T-helper 17 cell (primary cell): ENCODE measurements at places on chromosomes 11 and 22. TPM values are rescaled to one million over a fixed set of nuclear protein-coding genes. Genes with fewer than 3 reads are reported as not detected.

The TLCD5 gene
- 0.10 TPM for total RNA-seq

The ZNF280B gene
- total RNA-seq: 1.8 TPM

The GTF2H1 gene
- 22.0 TPM for total RNA-seq

The PLEKHA7 gene
- total RNA-seq: 5.3 TPM

DNA sequence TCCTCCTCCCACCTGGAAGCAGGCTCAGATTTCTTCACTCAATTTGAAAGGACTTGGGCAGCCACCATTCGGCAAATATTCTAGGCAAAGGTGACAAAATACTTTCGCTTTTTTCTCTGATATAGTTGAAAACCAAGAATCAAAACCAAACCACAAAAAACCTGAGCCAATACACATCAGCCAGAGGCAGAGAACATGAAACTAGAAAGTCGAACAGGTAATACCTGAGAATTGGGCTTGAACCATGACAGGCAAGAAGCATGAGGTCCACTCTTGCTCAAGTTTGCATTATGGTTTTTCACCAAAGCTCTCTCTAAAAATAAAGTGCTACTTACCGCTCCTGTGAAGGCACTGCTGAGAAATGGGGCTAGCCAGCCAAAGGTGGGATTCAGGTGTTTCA lies 26.2 kb upstream of the LDLRAD3 start:
- no peak overlapping the region for H3K27ac ChIP-seq
- no peak for DNase-seq
- no peak overlapping the region for H3K4me3 ChIP-seq
- no peaks in the 10 kb centered on the region for H3K36me3 ChIP-seq

GRCh38 chr11:92890846-92891245 lies 78.6 kb upstream of the MTNR1B start:
- H3K4me3 ChIP-seq: no peak overlapping the region
- H3K27me3 ChIP-seq: peaks cover 5% of the 10 kb centered on the region
- no peaks in the 10 kb centered on the region for H3K36me3 ChIP-seq

- no peaks in the 10 kb centered on the region for H3K36me3 ChIP-seq
- no peaks in the 10 kb centered on the region for H3K27me3 ChIP-seq
- H3K4me3 ChIP-seq: no peak overlapping the region
Measured at GRCh38 chr11:93518081-93518480, 25.1 kb downstream of the SMCO4 start.

GRCh38 chr11:134911514-134912180 lies 499.6 kb upstream of the B3GAT1 start:
- no peak overlapping the region for H3K27ac ChIP-seq
- no peak for DNase-seq
- peaks cover 2% of the 10 kb centered on the region for H3K4me1 ChIP-seq
- no peaks in the 10 kb centered on the region for H3K36me3 ChIP-seq

GRCh38 chr22:38820020-38820419 lies 23.8 kb downstream of the NPTXR start:
- H3K4me3 ChIP-seq: no peak overlapping the region
- H3K36me3 ChIP-seq: peaks cover 2% of the 10 kb centered on the region
- H3K4me1 ChIP-seq: peaks cover 7% of the 10 kb centered on the region
- H3K27ac ChIP-seq: no peak overlapping the region

DNA sequence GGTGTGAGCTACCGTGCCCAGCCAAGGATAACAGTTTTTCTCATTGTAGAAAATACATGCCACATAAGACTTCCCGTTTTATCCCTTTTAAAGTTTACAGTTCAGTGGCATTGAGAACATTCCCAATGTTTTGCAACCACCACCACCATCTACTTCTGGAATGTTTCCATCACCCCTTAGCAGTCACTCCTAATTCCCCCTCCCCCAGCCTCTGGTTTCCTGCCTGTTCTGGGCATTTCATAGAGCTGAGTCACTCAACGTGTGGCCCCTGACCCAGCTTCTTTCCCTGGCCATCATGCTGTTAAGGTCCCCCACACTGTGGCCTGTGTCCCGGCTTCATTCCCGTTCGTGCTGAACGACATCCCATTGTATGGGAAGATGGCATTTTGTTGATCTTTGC lies 30.7 kb downstream of the FGF4 start:
- no peak for DNase-seq
- peaks cover 3% of the 10 kb centered on the region for H3K4me1 ChIP-seq
- H3K4me3 ChIP-seq: no peak overlapping the region
- H3K27me3 ChIP-seq: peaks cover 42% of the 10 kb centered on the region
- H3K27ac ChIP-seq: no peak overlapping the region

GRCh38 chr11:10107497-10107896 lies 186.5 kb downstream of the SBF2 start:
- peaks cover 2% of the 10 kb centered on the region for H3K4me1 ChIP-seq
- no peak overlapping the region for H3K27ac ChIP-seq
- no peaks in the 10 kb centered on the region for H3K36me3 ChIP-seq
- no peak for DNase-seq
- H3K27me3 ChIP-seq: no peaks in the 10 kb centered on the region

GRCh38 chr11:86070142-86071056 lies 1.5 kb upstream of the PICALM start:
- H3K36me3 ChIP-seq: peaks cover 8% of the 10 kb centered on the region
- no peaks in the 10 kb centered on the region for H3K27me3 ChIP-seq
- H3K27ac ChIP-seq: peak overlapping the region; percentile 99
- DNase-seq: no peak
- H3K4me1 ChIP-seq: peaks cover 21% of the 10 kb centered on the region

- peak overlapping the region; percentile 89 for H3K4me3 ChIP-seq
- H3K27ac ChIP-seq: no peak overlapping the region
- peaks cover 19% of the 10 kb centered on the region for H3K36me3 ChIP-seq
- H3K27me3 ChIP-seq: peaks cover 49% of the 10 kb centered on the region
- DNase-seq: no peak
- H3K4me1 ChIP-seq: peaks cover 18% of the 10 kb centered on the region
Measured at GRCh38 chr11:61588728-61589191, 7.9 kb upstream of the SYT7 start.

DNA sequence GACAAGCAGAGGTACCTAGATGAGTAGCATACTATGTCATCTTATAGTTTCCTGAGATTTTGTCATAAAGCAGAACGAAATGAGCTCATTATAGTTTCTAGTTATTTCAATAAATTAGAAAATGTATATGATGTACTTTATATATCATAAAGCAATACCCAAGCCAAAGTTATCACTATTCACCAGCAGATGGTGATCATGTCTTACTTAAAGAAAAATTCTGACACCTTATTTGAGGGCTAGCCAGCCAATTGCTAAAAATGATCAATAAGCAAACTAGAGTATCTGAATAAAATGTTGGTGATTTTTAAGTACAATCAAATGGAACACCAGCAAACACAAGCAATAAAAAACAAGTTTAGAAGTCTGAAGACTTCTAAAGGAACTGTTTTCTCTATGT lies 44.1 kb downstream of the RSF1 start:
- DNase-seq: no peak
- no peaks in the 10 kb centered on the region for H3K27me3 ChIP-seq
- H3K27ac ChIP-seq: no peak overlapping the region
- H3K4me3 ChIP-seq: no peak overlapping the region
- H3K36me3 ChIP-seq: no peaks in the 10 kb centered on the region

DNA sequence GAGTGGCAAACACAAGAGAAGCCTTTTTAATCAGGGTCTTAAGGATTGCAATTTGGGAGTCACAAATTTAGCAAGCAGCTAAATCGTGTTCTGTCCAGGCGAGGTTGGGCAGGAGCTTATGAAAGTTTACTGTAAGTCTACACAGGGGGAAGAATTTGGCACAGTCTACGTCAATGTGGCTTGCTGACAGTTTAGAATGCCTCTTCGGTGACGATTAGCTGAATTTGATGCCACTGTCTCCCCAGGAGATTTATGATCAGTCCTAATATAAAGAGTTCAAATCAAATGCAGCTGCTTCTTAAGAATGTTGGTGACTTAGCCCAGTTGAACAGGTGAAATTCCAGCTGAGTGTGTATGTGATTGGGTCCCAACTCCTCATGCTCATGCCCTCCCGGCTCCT lies 114.1 kb upstream of the CLPB start:
- H3K36me3 ChIP-seq: peaks cover 5% of the 10 kb centered on the region
- no peak overlapping the region for H3K4me3 ChIP-seq
- peaks cover 40% of the 10 kb centered on the region for H3K27me3 ChIP-seq

DNA sequence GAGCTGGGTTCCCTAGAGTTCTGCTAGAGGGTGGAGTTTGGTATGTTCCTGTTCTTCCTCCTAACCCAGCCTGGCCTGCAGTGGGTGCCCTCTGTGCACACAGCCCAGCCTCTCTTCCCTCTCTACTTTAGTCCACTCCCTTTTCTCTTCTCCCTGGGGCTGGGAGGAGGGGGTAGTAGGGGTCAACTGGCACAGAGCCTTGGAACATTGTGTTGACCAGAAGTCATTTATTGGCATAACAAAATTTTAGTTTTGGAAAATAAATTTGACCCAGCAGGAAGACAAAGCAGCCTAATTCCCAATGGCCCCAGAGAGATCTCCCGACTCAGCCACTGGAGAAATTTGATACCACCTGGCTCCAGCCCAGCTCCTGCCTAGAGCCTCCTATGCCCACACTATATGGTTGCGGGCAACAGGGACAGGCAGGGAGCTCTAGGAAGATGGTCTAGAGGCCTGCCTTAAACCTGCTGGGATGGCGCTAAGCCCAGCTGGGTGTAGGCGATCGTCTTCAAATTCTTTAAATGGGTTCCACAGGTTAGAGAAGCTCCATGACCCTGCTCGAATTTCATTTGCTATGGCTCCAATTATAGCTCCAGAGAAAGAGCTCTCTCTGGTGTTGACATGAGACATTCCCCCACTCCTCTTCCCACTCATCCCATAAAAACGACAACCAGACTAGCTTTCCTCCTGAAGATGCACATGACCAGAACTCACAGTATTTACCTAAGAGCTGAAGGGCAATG lies 9.9 kb downstream of the PCSK7 start:
- H3K27ac ChIP-seq: peak overlapping the region; percentile 51
- peaks cover 6% of the 10 kb centered on the region for H3K36me3 ChIP-seq
- no peaks in the 10 kb centered on the region for H3K27me3 ChIP-seq
- H3K4me3 ChIP-seq: no peak overlapping the region

GRCh38 chr11:70462818-70463477 lies 64.6 kb downstream of the CTTN start:
- no peaks in the 10 kb centered on the region for H3K36me3 ChIP-seq
- no peak overlapping the region for H3K27ac ChIP-seq
- peaks cover 53% of the 10 kb centered on the region for H3K27me3 ChIP-seq
- H3K4me3 ChIP-seq: no peak overlapping the region
- no peak for DNase-seq
- peaks cover 3% of the 10 kb centered on the region for H3K4me1 ChIP-seq

GRCh38 chr11:7353100-7353499 lies 101.4 kb downstream of the SYT9 start:
- H3K27me3 ChIP-seq: peaks cover 38% of the 10 kb centered on the region
- H3K36me3 ChIP-seq: peaks cover 2% of the 10 kb centered on the region
- no peak overlapping the region for H3K27ac ChIP-seq
- DNase-seq: no peak
